ENCODE measurements at places on chromosomes 4 and X. TPM values are rescaled to one million over a fixed set of nuclear protein-coding genes. Genes with fewer than 3 reads are reported as not detected.

The SSX2B gene
- not detected for total RNA-seq

The PAK3 gene
- total RNA-seq: 0.50 TPM

The TMEM187 gene
- 9.9 TPM for total RNA-seq

- no peak for DNase-seq
These were observed 194.7 kb downstream of the RAB28 start for GRCh38 chr4:13289391-13289790.

- no peak for DNase-seq
These were observed 801.2 kb downstream of the C4orf33 start for GRCh38 chr4:129897111-129897510.
